ENCODE measurements at places on chromosomes 12 and 14.

DNA sequence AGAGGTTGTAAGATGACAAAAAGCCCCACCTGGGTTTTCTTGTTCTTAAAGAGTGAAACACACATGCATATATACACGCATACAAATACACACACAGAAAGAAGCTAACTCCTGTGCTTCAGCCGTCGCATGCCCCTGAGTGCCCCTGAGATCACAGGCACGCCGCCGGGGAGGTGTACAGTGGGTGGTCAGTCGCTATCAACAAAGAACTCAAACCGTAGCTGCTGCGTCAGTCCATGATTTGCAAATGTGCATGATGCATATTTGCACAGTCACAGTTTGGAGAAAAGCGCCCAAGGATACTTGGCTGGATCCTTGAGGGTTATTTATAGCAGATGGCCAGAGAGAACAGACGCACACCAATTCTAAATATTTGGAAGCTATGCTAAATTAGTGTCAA is 206.9 kb downstream of the TMEM132D start:
- no peak for DNase-seq

GRCh38 chr12:125530876-125531275 is 465.6 kb downstream of the AACS start:
- DNase-seq = no peak

GRCh38 chr12:120130011-120130410 is 13.5 kb upstream of the RAB35 start:
- no peak for DNase-seq

GRCh38 chr12:20120403-20120725 is 248.0 kb upstream of the PDE3A start:
- no peak for DNase-seq

DNA sequence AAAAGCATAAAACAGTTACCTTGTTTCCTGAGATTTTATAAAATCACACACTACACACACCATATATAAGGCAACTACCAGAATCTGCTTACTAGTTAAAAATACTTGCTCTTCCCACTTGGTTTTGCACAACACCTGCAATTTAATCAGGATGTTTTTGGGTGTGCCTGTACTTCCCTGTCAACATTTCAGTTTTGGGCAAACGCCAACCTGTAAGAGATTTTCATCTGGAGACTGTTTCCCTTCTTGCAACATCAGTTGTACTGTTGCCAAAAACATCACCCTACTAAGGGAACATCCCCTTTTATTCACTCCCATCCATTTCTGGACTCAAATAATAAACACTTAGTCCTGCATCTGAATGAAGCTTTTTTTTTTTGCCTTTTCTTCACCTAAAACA is 172.3 kb downstream of the DUSP6 start:
- peak; percentile 77 for DNase-seq

DNA sequence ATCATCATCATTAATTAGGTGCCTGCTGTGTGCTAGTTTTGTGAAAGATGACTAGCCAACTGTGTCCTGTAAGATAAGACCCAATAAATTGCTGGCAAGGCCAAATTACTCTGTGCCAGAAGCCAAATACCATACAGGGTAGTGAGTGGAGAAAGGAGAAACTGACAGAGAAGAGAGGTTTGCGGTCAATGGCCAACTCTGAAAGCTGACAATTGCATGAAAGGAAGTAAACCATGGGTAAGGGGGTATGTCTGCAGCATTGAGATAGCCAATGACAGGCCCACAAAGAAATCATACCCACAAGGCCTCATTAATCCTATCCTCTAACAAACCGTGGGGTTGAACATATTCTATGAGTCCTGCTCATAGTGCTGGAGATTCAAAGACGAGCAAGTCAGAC is 236.6 kb upstream of the CCDC196 start:
- no peak for DNase-seq

GRCh38 chr12:13740149-13740545 is 241.3 kb downstream of the GRIN2B start:
- DNase-seq = no peak

GRCh38 chr12:54579696-54580333 is 8.6 kb downstream of the PPP1R1A start:
- DNase-seq = peak; percentile 11

DNA sequence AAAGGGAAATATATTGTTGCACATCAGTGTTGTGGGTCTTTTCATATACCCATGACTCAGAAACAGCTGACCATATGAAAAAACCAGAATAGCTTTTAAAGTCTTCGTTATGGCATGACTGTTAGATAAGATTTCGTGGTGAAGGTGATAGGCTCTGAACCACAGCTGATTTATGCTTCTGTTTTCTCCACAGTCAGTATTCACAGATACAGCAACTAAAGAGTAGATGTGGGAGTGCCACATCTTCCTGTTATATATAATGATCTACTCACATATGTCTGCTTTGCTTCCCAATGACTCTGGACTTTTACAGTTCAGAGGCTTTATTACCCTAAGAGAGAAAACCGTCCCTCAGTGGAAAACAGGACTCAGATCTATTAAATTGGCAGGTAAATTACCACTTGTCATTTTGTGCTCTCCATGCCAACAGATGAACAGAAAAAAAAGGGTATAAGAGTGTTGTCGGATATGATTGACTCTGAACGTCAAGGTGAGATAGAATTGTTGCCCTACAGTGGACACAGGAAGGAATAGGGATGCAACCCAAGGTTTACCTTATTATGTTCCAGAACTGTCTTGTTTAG is 1037.1 kb downstream of the GALC start:
- DNase-seq = no peak

DNA sequence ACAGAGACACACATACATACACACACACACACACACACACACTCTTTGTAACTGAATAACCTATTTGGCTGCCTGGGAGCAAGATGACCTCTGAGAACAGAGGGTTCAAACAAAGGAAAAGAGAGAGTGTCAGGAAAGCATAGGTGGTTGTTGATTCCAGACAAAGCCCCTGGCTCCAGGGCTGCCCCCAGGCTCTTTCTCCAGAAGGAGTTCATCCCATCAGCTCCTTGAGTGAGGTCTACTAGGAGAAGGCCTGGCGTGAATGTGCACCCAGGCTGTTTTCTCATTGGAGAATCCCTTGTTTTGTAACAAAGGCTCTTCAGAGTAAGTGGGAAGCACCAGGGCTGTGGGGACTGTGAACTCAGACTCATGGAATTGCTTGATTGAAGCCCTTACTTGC is 151.9 kb downstream of the EMP1 start:
- no peak for DNase-seq

- DNase-seq = no peak
Measured at GRCh38 chr14:67514650-67515385, 18.3 kb upstream of the PLEKHH1 start.

DNA sequence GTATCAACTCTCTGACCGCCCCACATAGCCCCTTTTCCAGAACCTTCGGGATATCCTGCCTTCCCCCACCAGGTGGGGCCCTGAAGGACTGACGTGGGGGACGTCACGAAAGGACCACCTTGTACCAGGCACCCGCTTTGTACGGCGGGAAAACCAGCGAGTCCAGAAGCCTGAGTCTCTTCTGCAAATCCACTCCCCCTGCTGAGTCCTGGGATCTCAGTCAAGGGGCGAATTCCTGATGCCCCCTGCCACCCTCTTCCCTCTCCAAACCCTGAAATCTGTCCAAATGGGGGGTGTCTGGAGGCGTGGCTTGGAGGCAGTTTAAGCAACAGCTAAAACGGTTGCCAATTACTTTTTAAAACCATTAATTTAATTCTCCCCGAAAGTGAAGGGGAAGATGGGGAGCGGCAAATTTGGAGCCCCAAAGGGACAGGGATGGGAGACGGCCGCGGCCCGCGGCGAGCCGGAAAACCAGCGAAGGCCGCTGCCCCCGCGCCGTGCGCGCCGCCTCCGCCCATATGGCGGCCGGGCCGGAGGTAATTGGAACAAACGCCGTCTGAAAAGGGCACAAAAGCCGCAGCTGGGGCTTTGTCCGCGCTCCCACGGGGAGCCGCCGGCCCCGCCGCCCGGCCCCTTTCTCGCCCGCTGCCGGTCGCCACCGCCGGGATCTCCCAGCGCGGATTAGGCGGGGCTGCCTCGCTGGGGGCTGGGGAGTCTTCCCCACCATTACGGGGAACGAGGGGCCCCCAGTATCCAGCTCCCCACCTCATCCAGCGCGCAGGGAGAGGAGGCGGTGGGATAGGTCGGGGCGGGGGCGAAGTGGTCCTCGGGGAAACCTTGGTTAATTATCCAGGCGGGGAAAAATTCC is 6.6 kb downstream of the LHX5 start:
- no peak for DNase-seq

DNA sequence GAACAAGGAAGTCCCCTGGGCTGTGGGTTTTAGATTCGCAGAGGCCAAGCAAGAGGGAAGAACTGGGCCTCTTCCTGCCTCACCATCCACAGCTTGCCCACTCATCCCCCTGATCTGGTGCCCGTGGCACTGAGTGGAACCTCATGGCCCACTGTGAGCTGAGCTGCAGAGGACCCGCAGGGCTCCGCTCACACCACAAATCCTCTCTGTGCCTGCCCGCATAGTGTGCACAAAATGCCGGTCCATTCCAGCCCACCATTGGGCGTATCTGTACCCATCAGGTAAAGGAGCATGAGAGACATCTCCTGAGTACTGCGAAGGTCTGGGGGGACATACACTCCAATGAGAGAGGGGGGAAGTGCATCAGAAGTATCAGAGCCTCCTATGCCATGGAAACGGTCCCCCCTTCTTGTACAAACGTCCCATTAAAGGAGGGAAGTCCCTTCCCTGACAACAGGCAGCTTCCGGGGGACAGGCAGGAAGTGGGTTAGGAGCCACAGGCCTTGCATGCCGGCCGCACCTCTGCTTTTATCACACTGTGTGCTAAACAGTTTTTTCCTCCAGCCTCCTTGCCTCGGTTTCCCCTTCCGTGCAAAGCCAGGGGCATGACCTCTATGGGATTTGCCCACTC is 309.4 kb upstream of the DIO3 start:
- no peak for DNase-seq

DNA sequence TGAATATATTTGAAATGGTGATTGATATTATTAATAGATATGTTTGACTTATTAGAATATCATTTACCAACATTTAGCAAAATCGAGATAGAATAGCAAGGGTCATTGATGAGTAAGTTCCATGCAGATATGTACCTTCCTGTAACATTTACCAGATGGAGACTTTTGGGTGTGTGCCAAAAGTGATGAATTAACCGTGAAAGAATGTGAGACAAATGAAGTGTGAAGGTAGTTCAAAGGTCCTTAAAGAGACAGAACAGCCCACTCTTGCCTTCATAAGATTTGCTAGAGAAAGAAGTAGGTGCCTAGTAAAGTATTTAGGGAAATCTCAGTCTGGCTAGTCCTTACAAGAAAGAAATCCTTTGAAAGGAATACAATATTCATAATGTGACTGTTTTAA is 45.5 kb downstream of the FGD4 start:
- peak; percentile 89 for DNase-seq

DNA sequence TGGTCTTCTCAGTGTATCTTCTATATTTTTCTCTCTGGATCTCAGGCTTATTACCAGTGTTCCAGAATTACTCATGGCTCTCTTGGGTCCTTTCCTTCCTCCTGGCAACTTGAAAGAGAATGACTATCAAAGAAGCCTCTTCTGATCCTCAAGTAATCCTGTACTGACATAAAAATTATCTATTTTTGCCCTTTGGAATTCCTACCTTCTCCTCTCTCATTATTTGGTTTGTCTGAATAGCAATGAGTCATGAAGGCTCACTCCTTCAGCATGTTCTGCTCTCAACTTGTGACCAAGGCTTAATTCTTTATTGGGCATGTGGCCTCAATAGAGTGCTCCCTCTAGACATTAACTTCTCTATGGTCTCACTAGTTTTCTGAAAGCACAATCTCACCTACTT is 553.6 kb upstream of the ATP2B1 start:
- DNase-seq = no peak

- DNase-seq = no peak
Measured at GRCh38 chr14:85441909-85442643, 87.9 kb upstream of the FLRT2 start.

DNA sequence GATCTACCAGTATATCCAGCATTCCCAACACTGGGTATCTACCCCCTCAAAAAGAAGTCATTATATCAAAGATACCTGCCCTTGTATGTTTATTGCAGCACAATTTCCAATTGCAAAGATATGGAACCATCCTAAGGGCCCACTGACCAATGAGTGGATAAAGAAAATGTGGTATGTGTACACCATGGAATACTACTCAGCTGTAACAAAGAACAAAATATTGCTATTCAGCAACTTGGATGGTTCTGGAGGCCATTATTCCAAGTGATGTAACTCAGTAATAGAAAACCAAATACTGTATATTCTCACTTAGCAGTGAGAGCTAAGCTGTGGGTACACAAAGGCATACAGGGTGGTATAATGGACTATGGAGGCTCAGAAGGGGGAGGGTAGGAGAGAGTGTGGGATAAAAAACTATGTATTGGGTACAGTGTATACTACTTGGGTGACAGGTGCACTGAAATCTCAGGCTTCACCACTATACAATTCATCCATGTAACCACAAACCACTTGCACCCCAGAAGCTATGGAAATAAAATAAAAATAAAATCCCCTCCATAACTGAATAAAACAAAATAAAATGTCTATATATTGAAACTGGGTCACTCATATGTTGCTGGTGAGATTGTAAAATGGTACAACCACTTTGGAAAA is 34.7 kb upstream of the STK38L start:
- no peak for DNase-seq

- DNase-seq = no peak
Measured at GRCh38 chr12:1322821-1323220, 271.6 kb downstream of the FBXL14 start.

DNA sequence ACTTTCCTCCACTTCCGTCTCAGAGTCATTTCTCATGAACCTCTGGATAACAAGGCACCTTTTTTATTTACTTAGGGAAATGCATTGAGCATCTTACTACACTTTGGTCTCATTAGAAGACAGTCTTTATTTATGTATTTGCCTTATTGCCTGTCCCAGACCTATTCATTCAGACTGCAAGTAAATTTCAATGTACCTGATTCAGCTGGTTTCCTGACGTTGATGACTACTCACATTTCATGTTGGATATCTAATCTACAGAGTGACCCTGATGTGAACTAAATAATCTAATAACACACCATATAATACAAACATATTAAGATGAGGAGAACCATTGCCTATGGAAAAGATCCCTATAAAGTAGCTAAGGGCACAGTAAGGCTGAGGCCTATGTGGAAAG is 267.7 kb downstream of the SLC6A15 start:
- no peak for DNase-seq

- no peak for DNase-seq
Measured at GRCh38 chr14:100678469-100678828, 48.2 kb upstream of the DLK1 start.

- no peak for DNase-seq
Measured at GRCh38 chr14:72404106-72404774, 472.0 kb downstream of the RGS6 start.

DNA sequence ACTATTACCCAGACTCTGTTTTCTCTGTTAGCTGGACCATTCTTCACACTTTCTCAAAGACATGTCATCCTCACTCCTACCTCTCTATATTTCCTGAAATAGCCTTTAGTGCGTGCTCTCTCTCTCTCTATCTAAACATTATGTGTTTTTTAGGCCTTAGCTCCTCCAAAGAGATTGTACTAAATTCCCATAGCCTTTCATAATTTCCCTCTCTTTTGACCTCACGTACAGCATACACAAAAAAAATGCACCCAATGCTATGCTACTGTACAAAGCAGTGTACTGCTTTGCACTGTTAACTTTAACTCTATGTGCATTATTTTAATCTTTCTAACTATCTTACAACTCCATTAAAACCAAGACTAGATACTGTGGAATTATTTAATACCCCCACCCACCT is 288.4 kb downstream of the DAD1 start:
- DNase-seq = no peak

GRCh38 chr14:94470311-94470710 is 5.7 kb downstream of the SERPINA9 start:
- DNase-seq = no peak

- no peak for DNase-seq
Measured at GRCh38 chr14:59251811-59252771, 63.6 kb downstream of the DAAM1 start.

Data from pulmonary artery endothelial cell (primary cell).